ENCODE measurements at places on chromosomes 5 and 9.

- DNase-seq, result no peak
Measured at GRCh38 chr5:84085387-84086041, 299.2 kb downstream of the EDIL3 start.

DNA sequence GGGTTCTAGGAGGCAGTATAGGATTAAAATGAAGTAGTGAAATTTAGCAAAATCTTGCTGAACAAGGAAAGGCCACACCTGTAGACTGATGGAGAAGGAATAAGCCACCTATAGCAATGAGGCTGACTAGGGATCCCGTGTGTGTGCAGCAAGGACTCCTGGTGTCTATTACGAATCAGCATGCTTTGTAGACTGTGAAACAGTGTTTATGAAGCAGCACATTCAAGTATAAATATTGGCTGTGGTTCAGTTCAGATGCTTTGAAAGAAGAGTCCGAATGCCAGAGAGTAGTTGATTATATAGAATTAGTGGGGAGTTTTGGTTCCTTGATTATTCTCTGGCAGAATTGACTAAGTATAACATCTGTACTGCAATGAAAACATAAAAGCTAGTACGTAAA lies 41.8 kb downstream of the CAST start:
- DNase-seq, result no peak

DNA sequence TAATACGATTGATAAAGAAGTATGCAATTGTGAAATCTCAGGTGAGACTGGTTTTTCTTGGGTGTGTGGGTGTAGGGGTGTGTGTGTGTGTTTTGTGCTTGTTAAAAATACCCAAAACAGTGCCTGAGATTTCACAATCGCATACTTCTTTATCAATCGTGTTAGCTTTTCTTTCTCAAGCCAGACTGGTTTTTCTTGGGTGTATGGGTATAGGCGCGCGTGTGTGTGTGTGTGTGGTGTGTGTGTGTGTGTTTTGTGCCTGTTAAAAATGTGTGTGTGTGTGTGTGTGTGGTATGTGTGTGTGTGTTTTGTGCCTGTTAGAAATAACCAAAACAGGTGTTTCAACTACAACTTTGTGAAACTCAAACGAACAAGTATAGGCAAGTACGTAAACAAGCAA lies 53.7 kb downstream of the CERT1 start:
- DNase-seq, result no peak

DNA sequence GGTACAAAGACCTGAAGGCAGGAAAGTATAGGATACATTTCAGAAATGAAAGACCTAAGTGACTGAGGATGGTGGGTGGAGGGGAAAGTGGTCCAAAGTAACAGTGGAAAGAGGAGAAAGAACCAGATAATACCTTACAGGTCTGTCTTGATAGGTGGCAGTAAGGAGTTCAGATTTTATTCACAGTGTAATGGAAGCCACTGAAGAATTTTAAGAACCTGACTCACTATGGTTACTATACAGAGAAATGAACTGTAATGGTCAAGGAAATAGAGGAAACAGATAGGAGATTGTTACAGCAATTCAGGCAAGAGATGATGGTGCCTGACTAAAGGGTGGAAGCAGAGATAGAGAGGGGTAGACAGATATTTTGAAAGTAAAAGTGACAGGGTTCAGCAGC lies 46.5 kb downstream of the EPB41L4A start:
- DNase-seq, result no peak

DNA sequence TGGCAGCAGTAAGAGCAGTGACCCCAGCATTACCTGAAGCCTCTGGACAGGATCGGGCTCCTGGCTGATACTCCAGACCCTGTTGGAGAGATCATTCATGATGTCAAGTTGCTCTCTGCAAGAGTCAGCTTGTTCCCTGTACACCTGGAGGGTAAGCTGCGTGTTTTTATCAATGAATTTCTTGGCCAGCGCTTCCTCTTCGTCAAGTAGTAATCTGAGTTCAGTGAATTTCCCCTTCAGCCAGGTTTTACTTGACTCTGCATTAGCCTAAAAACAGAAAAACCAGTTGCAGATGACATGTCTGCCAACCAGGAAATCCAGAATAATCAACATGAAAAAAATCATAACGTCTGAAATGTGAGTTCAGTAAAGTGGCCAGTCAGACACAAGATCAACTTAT lies 19.1 kb downstream of the TRIM14 start:
- no peak for DNase-seq

Measured in astrocyte of the spinal cord (primary cell).